ENCODE measurements at places on chromosomes 13 and 19.

- no peak for DNase-seq
Measured at GRCh38 chr13:113937527-113938180, 36.2 kb downstream of the C13orf46 start.

- DNase-seq = no peak
Measured at GRCh38 chr13:59790626-59791025, 373.1 kb downstream of the DIAPH3 start.

DNA sequence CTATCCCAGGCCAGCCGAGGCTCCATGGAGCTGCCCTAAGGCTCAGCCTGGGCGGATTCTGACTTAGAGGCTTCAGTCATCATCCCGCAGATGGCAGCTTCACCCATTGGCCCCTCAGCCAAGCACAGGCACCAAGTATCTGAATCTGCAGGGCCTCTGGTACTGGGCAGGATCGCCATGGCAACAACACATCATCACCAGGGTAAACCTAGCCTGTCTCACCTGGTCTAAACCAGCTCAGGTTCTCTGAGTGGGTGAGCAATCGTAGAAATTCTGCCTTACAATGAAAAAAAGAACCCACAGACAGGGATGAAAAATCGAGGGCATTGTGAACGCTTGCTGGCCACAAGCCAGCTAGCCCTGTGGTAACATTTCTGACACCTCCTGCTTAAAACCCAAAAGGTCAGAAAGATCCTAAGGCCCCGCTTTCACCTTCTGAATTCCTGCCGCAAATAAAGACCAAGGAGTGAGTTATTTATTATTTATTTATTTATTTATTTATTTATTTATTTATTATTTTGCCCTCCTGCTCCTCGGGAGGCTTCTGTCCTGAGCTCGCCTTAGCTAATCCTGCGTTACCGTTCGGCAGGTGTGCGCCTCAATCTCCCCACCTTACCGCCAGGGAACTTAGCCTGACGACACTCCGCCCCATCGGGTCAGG, 12.0 kb upstream of the CEACAM21 start:
- no peak for DNase-seq

DNA sequence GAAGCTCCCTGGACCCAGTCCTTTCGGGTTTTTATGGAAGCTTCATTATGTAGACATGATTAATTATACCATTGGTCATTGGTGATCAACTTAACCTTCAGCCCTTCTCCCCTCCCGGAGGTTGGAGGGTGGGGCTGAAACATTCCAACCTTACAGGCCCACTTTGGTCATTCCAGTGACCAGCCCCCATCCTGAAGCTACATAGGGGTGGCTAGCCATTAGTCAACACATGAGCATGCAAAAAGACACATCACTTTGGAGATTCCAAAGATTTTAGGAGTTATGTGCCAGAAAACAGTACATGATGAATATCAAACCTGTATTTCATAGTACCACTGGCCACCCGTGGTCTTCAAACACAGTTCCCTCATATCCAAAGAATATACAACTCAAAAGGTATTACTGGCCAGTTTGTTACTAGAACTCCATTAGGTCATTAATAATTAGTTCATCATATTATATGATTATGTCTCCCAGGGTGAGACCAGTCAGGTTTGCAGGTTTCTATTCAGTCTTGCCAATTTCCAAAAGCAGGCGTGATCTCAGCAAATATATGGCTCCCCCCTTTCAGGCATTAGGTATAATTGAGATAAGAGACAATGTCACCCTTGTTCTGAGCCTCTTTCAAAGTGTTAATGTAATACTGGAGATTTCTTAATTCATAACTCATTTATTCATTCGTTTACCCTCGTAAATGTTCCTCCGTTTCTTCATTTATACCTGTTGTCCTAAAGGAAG, 11.1 kb downstream of the PPP5C start:
- DNase-seq = no peak

GRCh38 chr13:39405596-39406205, 197.3 kb downstream of the LHFPL6 start:
- no peak for DNase-seq

- no peak for DNase-seq
Measured at GRCh38 chr19:50549059-50549926, 18.9 kb downstream of the LRRC4B start.

DNA sequence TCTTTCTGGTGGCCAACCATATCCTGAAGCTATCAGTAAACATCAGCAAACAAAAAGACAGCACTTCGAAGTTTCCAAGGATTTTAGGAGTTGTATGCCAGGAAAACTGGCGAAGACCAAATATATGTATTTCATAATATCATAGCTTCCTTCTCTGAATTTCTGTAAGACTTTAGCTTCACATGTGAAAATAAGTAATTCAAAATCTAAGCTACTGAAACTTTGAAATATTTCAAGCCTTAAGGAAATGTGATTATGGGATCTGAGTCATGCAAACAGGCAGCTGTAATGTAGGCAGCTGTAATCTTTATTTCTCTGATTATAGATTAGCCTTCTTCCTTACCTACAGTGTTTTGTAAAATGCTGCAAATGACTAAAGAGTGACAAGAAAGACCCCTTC, 70.7 kb upstream of the ANKRD10 start:
- no peak for DNase-seq

DNA sequence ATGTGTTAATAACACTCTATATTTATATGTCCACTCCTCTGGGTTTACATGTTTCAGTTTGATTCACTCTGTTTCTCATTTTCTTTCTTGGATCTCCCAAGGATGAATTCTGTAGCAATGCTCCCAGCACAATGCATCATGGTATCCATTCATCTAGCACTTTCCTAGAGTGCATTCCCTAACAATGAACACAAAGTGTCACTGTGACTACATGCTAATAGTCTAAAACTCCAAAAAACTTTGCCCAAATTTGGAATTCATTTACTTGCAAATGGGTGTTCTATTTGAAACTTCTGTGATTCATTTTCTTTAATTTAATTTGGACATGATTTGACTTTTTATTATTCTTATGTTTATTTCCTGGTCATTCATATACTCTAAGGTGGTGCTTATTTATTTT, 286.3 kb downstream of the POU4F1 start:
- no peak for DNase-seq

- no peak for DNase-seq
Measured at GRCh38 chr13:75739244-75739868, 103.2 kb downstream of the LMO7 start.

GRCh38 chr13:30561511-30561910, 56.2 kb upstream of the USPL1 start:
- DNase-seq = no peak

DNA sequence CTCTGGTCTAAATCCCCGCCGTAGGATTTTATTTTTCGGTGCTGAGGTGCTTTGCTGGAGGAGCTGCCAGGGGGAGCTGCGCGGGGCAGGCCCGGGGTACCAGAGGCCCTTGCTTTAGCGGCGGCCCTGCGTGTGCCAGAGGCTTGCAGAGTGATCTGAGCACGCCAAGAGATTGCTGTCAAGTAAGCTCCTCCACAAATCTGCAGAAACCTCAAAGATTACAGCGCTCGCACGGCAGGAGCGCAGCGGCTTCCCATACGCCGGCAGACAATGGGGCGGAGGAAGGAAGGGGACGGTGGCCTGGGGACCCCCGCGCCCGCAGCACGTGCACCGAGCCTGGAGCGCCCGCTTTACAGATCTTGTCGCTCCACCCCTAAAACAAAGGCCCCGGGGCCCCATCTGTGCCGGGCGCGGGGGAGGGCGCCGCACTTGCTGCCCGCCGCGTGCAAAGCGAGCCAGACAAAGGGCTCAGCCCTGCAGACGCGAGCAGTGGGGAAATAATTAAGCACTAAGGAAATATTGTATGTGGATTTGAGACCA, 9.1 kb upstream of the C19orf12 start:
- DNase-seq = no peak

DNA sequence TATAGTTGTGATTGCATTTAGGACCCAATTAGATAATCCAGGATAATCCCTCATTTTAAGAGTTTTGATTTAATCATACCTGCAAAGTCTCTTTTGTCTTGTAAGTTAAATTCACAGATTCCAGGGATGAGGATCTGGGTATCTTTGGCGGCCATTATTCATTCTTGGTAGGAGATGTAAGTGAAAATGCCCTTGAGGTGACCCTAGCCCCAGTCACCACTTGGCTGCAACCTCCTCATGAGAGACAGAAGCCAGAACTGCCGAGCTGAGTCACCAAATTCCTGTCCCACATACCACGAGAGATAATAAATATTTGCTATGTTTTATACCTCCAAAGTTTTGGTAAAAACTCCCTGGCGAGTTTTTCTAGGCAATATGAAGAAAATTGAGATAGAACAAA, 389.4 kb downstream of the RFC3 start:
- peak; percentile 61 for DNase-seq

GRCh38 chr13:99722931-99723330, 221.7 kb downstream of the TM9SF2 start:
- no peak for DNase-seq

GRCh38 chr13:43983373-43983772, 103.7 kb downstream of the LACC1 start:
- DNase-seq = no peak

GRCh38 chr13:39501702-39502324, 101.2 kb downstream of the LHFPL6 start:
- no peak for DNase-seq

DNA sequence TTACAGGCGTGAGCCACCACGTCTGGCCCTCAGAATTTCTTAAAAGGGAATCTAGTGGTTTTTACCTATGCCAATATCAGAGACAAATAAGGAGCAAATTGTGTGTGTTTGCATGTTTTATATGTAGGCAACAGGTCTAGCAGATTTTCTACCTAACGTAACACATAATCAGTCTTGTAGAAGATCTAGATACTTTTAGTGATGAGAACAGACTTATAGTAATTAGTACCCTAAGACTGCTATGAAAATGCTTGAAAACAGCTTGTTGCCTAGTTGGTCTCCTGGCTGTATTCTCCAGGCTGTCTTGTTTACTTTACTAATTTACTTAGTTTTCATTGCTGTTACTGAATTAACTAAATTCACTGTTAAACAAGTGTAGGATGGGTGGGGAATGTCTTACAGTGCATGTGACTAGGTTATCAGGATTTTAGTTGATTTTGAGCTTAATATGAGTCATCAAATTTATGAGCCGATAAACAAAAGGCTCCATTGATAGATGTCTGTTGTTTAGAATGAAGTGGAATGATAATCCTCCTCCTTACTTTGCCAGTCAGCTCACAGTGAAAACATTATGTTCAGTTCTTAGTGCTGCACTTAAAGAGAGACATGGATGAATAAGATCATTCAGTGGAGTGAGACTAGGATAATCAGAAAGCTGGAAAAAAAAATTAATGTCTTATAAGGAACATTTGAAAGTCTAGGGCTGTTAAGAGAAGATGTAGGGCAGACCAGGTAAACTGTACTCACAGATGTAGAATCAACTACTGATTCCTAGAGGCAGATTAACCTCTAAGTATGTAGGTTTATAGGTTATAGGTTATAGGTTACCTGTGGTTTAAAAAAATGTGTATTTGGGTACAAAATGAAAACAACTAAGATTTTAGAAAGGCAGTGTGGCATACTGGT, 22.4 kb downstream of the GTF2F2 start:
- DNase-seq = no peak

- DNase-seq = no peak
Measured at GRCh38 chr19:44635581-44636438, 7.9 kb upstream of the PVR start.

DNA sequence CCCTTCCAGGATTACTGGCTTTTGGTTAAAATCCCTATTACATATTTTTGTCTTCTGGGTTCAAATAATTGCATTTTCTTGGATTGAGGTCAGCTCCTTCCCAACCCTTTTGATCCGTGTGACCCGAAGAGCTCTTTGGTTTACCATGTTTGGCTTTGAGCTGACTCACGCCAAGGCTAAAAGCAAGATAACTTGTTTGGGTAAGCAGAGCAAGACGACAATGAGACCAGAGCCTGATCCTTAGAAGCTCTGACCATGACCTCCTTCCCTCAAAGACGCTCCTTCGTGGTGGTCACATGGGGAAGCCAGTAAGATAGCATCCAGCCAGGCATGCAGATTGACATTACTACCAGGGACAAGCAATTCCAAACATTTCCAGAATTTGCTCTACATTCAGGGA, 153.8 kb downstream of the DCT start:
- DNase-seq = no peak

GRCh38 chr13:108834193-108834592, 204.8 kb downstream of the MYO16 start:
- no peak for DNase-seq

DNA sequence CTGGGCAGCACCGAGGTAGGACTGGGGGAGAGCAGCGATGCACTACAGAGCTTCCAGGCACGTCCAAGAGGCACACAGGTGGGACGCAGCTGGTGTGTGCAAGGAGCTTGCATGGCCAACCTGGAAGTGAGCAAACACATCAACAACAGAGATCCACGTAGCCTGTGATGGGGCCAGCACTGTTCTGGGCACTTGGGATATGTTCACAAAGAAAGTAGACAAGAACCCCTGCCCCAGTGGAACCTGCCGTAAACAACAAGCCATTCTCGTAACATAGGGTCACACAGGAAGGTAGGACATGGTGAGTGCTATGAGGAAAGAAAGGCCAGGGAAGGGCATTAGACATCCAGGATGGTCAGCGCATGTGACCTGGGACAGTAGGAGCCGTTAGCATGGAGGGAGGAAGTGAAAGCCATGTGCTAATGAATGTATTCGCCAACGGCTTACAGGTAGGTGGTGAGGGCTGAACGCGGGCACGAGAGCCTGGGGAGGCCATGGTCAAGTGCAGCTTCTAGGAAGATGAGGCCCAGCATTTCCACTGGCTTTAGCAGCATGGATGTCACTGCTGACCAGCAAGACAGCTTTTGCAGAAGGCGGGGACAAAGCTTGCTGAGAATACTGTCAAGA, 105.5 kb downstream of the TEX26 start:
- DNase-seq = no peak

DNA sequence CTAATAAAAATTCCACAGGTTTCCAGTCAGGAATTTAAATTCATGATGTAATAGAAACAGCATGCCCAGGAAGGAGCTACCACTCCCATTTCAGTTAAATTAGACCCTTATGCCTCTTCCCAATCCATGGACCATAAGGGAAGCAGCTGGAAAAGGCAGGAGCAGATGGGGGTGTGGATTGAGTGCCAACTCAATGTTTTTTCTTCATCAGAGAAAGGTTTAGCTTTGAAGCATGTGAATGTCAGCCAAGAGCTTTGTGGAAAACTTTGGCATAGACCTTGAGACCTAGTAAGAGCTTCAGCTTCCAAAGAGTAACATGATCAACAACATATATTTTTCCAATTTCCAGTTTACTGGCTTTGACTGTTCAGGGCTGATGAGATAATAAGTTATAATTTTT, 2139.9 kb downstream of the PCDH9 start:
- no peak for DNase-seq

DNA sequence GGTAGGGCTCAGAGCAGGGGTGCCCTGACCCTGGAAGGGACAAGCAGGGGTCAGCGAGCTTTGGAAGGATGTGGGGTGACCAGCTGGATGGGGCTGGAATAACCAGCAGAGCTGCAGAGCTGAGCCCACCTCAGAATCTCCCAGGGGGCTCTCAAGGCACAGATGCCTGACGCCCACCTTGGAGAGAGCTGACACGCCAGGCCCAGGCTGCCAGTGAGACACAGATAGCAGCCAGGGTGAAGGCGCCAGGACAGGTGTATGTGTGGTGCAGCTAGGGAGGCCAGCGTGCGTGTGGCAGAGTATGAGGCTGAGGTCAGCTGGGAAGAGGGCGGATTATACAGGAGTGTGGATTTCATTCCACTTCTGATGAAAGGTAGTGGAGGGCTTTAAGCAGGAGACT, 8.9 kb downstream of the AP1M1 start:
- no peak for DNase-seq
